ENCODE measurements at places on chromosomes 16 and 17. TPM values are rescaled to one million over a fixed set of nuclear protein-coding genes. Genes with fewer than 3 reads are reported as not detected.

GRCh38 chr17:9232155-9232475, 210.8 kb downstream of the NTN1 start:
- DNase-seq: no peak

GRCh38 chr17:3657874-3658783, 10.2 kb downstream of the TAX1BP3 start:
- DNase-seq: no peak

- peak; percentile 68 for DNase-seq
These were observed 27.2 kb upstream of the ASGR2 start for GRCh38 chr17:7141824-7142223.

- no peak for DNase-seq
These were observed 129.7 kb downstream of the KCNJ2 start for GRCh38 chr17:70298929-70299531.

GRCh38 chr16:86133847-86134375, 234.9 kb downstream of the IRF8 start:
- no peak for DNase-seq

- DNase-seq: no peak
These were observed 73.4 kb downstream of the HELZ start for GRCh38 chr17:67171560-67171959.

Gene CD7
- 0.98 TPM for total RNA-seq
